Cerebellar nuclear complex (tissue), 1 donor: ENCODE measurements at places on chromosomes 4 and X.

- DNase-seq, result no peak
Measured at GRCh38 chr4:118180776-118181175, 146.5 kb downstream of the NDST3 start.

GRCh38 chr4:63221477-63221876 is 1187.8 kb downstream of the TECRL start:
- DNase-seq, result no peak

DNA sequence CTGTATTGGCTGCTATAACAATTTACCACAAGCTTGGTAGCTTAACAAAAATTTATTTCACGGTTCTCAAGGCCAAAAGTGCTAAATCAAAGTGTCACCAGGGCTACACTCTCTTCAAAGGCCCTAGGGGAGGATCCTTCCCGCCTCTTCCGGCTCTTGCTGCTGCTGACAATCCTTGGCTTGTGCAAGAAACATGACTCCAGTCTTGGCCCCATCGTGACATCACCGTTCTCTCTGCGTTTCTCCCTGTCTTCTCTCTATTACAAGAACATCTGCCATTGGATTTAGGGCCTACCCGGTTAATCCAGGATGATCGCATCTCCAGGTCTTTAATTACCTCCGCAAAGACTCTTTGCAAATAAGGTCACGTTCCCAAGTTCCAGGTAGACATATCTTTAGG is 10.4 kb upstream of the CLCN4 start:
- no peak for DNase-seq

GRCh38 chr4:110020646-110021443 is 108.2 kb downstream of the EGF start:
- no peak for DNase-seq

- no peak for DNase-seq
Measured at GRCh38 chr4:41146716-41147506, 67.4 kb downstream of the APBB2 start.

DNA sequence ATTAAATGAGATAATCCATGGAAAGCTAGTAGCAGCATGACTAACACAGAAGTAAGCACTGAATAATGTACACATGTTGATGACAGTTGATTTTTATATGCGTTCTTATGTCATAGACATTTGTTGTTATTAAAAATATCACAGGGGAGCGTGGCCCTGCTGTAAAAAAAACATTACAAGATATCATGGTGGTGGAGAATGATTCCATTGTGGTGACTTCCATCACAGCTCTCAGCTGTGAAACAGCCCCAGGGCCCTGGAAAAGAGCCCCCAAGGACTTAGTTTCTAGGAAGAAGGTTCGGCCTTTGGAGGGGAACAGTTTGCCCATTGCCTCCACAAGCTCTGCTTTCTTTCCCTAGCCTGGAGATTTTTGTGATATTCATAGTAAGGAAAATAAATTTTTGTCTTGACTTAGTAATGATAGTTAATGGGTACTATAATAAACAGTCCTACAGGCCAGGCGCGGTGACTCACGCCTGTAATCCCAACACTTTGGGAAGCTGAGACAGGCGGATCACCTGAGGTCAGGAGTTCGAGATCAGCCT is 49.9 kb downstream of the FAM114A1 start:
- no peak for DNase-seq

DNA sequence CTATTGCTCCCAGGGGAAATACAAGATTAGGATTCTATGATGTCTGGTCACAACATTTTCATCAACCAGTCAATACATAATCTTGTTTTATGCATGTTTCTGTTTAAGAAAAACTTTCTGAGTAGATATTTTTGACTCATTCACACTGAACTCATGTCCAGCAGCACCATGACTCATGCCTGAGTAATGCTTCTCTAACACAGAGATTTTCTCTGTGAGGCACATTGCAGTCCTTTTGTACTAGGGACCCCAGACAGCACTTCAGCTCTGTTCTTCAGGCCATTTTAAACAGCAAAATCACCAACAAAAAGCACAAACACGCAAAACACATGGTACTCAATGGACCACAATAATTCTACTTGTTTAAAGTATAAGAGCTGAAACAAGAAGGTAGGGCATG is 83.6 kb downstream of the MXRA5 start:
- DNase-seq, result no peak

DNA sequence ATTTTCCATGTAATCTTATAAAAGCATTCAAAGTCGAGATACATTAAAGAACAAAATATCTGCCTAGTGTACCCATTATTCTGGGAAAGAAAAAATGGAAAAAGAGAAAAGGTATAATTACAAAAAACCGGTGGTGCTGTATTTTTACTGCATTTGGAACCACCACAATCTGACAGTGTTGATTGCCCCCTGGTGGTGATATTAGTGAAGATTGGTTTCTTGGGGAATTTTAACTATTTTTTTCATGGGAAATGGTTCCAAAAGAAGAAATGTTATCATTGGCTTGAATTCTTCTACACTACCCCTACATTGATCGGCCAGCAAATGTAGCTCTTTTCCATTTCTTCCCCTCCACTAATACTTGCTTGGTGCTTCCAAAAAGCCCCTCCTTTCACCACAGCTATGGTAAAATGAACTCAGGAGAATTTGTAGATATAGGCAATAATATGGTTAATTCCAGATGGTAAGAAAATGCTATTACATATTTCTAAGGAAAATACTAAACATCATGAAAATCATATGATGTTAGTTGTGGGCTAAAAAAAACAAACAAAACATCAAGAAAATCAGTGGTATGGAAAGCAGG is 50.0 kb downstream of the COX18 start:
- no peak for DNase-seq

- no peak for DNase-seq
Measured at GRCh38 chr4:5471206-5471605, 237.2 kb downstream of the EVC2 start.
